OCI-LY7 (cell line): ENCODE measurements at places on chromosomes 2 and 18.

GRCh38 chr18:34321066-34321465, 96.4 kb upstream of the NOL4 start:
- no peak for DNase-seq

- no peak for DNase-seq
These were observed 678 bp downstream of the CYP27C1 start for GRCh38 chr2:127219171-127220070.

DNA sequence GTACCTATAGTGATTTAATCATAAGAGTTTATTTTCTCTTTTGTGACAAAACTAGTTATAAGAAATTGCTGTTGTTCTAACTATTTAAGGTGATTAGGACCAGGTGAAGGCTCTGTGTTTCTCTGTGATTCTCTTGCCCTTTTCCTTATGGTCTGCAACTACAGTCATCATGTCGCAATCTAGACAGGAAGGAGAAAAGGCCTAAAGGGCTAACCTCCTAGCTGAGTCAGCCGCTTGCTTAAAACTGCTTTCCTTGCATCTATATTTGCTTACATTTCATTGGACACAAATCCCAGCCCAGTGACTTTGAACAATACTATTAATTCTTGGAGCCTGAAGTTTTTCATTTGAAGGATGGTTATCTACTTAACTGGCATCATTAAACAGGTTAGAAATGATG, 93.1 kb downstream of the PIK3C3 start:
- no peak for DNase-seq

GRCh38 chr2:205811387-205811786, 129.1 kb downstream of the NRP2 start:
- DNase-seq, result no peak

DNA sequence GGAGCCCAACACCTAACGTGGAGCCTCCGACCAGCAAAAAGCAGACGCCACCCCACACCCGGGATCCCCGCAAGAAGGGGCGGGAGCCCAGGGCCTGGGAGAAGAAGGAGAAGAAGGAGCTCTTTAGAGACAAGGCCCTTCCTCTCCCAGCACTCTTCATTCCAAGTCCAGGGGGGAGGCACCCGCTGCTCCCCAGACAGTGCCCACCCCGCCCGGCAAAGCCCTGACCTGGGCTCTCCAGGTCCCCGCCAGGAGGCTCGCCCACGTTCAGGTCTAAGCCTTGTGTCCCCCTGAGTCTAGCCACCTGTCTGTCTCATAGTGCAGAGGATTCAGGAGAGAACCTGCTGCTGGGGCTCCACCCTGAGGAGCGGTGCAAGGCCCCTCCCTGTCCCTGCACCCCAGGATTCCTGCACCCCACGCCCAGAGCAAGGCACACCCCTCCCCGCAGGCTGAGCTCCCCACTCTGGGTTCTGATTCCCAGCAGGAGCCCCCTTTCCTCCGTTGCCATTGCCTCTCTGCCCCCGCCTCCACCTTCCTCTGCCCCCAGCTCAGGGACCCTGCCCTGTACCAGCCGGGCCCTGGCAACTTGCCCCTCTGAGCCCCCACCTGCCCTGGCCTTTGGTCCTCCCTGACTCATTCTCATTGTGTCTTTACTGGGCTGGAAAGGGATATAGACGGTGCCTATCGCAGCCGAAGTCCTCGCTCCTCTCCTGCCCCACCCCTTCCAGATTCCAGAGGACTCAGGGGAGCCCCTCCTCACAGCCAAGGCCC, 33.5 kb upstream of the GPC1 start:
- no peak for DNase-seq
